ENCODE measurements at places on chromosomes 11 and 22. TPM values are rescaled to one million over a fixed set of nuclear protein-coding genes. Genes with fewer than 3 reads are reported as not detected.

The SORL1 gene
- 80.7 TPM for total RNA-seq

GRCh38 chr22:24102366-24103200 lies 78.7 kb upstream of the SUSD2 start:
- no peak for DNase-seq

The OR51E2 gene
- total RNA-seq: not detected

The CARD16 gene
- 5.2 TPM for total RNA-seq

- DNase-seq: no peak
These were observed 179.2 kb downstream of the SBF2 start for GRCh38 chr11:10114593-10115404.

The LRRC10B gene
- total RNA-seq: 7.3 TPM

The OSBPL5 gene
- 28.6 TPM for total RNA-seq

DNA sequence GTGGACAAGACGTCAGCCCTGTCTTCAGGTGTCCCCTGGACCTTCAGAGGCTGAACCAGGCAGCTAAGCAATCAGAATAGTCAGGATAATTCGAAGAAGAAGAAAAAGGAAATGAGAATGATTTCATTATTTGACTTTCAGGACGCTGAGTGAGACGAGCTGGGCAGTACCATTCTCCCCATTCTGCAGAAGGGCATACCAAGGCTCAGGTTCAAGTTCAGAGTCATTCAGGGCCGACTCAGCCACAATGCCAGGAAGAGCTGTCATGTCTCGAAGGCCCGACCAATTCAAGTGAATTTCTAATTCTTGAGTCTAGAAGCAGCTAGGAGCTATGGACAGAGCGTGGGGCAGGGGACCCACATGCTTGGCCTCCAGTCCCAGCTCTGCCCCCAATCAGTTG lies 33.8 kb upstream of the CD82 start:
- no peak for DNase-seq

The SGSM1 gene
- total RNA-seq: 2.8 TPM

The GRIA4 gene
- total RNA-seq: not detected

GRCh38 chr22:32796865-32797573 lies 4.5 kb upstream of the TIMP3 start:
- peak; percentile 25 for DNase-seq

The SCUBE2 gene
- total RNA-seq: 3.3 TPM

DNA sequence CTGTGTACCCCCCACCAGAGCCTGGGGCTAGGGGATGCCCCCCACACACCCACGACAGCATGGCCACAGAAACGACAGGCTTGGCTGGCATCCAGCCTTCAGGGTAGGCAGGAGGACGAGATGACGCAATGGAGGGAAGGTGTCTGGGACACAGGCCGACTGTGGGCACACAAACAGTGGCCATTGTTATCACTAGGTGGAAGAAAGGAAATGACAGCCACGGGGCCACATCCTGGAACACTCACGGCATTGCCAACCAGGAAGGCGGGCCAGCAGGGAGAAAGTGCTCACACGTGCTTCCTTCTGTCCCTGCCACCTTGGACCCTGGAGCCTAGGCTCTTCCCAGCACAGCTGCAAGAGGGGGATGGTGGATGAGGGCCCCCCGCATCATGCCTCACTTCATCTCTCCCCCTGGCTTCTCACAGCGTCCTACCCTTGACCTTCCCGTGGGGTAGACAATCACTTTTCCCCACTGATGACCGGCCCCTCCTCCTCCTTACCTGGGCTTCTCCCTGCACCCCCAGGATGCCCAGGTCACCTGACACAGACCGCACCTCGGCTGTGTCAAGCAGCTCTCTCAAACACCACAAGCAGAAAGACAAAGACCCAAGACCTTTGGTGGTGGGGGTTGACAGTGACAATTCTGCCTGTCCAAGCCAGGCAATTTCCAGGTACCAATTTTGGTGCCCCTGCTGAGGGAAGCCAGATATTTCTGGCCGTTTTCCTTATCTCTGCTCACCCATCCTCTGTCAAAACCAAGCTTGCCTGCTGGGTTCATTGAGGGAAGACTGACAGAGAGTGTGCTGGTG lies 8.6 kb downstream of the PLA2G6 start:
- DNase-seq: peak; percentile 80

- no peak for DNase-seq
These were observed 5.1 kb upstream of the PPFIA1 start for GRCh38 chr11:70265341-70265740.

The TMEM25 gene
- total RNA-seq: 26.0 TPM

The SLCO2B1 gene
- total RNA-seq: 86.2 TPM
